ENCODE measurements at places on chromosomes 2 and 18.

DNA sequence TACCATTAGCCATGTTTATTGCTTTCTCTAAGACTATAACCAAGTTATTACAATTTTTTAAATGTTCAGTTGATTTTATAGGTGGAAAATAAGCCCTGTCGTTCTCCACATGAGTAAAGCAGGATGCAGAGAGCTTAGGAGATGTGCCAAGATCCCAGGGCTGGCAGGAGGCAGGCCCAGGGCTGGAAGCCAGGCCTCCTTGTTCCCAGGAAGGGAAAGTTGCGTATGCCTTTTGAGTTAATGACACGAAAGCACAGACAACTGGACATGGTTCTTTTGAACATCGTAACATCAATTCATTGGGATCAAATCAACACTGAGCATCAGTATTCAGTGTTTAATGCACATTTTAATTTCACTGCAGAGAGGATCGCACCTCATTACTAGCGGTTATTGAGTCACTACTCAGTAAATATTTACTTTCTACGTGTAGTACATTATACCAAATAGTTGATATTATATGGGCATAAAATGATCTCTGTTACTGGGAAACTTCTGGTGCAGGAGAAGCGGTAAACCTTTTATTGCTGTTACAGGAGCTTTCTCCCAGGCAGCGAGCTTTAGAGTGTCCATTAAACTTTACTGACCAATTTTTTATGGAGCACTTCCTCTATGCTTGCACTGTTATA, 60.0 kb downstream of the RNF144A start:
- DNase-seq: peak; percentile 41

DNA sequence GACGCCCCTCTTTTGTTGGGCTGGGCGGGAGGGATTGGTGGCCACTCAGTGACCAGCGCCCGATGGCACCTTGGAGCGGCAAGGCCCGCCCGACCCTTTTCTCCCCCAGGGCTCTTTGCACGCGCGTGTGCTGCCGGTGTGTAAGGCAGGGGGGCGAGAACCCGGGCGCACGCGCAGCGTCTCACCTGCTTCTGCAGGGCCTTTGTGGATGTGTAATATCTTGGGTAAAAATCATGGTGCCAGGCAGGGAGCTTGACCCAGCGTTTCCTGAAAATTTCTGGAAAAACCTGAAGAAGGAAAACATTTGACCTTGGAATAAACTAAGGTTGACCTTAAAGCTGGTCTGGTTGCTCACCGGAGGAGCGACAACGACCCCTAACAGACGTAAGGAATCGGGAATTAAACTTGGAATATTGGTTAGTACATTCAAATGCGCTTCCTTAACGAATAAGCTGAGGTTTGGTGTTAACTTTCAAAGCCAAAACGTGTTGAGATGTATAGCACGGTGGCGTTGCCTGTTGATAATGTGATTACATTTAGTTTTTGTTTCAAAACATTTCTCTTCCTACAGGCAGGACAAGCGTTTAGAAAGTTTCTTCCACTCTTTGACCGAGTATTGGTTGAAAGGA, 438 bp downstream of the HSPE1 start:
- DNase-seq: peak; percentile 19

DNA sequence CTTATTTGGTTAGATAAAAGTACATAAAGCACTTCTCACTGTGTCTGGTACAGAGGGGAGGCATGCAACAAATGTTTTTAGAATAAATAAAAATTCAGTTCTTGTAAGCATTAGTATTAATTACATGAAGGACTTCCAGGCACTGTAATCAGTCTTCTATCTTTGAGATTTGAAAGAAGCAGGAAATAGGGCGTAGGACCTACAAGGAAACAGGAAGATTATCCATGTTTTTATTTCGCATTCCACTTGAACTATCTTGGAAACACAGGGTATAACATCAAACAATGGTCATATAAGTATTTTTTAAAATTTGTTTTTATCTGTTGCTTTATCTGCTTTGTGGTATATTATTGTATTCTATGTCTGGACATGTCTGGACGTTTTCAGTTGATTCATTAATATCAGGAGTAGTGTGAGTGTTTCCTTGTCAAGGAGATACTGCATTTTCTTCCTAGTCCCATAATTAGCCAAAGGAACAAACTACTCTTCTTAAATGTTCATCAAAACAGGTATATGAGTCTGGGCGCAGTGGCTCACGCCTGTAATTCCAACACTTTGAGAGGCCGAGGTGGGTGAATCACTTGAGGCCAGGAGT, 32.5 kb downstream of the BMPR2 start:
- peak; percentile 57 for DNase-seq

- DNase-seq: no peak
These were observed 980.1 kb upstream of the POU3F3 start for GRCh38 chr2:103873716-103874351.

- DNase-seq: peak; percentile 10
These were observed 281.7 kb downstream of the CCDC85A start for GRCh38 chr2:56465491-56465890.

DNA sequence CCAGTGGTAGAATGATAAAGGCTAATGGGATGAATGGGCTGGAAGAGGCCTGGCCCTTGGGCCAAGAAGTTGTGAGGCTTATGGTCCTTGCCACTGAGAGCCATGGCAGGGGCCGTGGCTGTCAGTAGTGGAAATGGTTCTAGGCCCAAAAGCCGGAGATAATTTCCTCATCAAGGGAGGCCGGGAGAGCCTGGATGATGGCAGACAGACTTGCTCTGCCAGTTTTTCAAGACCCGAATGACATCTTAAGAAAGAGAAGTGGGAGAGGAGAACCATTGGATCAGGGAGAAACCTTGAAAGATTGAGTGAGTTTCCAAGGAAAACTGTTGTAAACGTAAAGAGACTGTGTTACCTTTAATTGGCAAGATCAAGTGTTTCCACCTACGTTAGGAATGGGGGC, 46.3 kb upstream of the VPS54 start:
- DNase-seq: no peak

DNA sequence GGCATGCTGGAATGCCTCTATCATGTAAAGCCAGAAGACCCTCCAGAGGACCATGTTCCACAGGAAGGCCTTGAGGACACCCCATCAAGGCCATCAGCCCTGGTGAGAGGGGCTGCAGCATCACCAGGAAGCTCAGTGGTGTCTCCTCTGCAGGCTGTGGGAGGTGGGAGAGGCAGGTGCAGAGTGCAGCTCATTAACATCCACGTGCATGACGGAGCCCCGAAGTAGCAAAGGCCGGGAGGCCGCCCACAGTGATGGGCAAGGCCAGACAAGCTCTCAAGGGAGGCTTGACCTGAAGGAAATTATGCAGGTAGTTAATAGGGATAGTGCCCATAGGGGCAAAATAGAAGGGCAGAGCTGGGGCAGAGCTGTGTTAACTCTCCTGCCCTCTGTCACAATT, 30.3 kb upstream of the SMCHD1 start:
- DNase-seq: no peak

- no peak for DNase-seq
These were observed 30.3 kb downstream of the TANC1 start for GRCh38 chr2:158998551-158999248.

GRCh38 chr2:99944019-99944418, 198.4 kb downstream of the AFF3 start:
- no peak for DNase-seq

Data from fibroblast of the aortic adventitia (primary cell).